Neuronal stem cell (in vitro differentiated cells): ENCODE measurements at places on chromosomes 6 and 20.
A peak's percentile ranks its signal among the peaks of the same experiment; 100 is the strongest.

DNA sequence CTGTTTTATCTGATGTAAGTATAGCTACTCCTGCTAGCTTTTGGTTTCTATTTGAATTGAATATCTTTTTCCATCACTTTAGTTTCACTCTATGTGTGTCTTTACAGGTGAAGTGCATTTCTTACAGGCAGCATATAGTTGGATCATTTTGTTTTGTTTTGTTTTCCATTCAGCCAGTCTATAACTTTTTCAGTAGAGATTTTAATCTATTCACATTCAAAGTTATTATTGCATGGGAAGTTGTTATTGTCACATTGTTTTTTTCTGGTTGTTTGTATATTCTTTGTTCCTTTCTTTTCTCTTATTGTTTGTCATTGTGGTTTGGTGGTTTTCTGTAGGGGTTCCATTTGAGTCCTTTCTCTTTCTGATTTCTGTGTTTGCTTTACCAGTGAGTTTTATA, 151.2 kb downstream of the PDE10A start:
- no peak overlapping the region for H3K4me3 ChIP-seq
- no peaks in the 10 kb centered on the region for H3K27me3 ChIP-seq
- no peaks in the 10 kb centered on the region for H3K36me3 ChIP-seq
- no peaks in the 10 kb centered on the region for H3K4me1 ChIP-seq

GRCh38 chr6:26158581-26159356, 71.5 kb downstream of the HFE start:
- peak overlapping the region; percentile 57 for H3K4me3 ChIP-seq
- H3K27me3 ChIP-seq, result no peaks in the 10 kb centered on the region
- peak overlapping the region; percentile 78 for H3K27ac ChIP-seq
- DNase-seq, result no peak
- H3K4me1 ChIP-seq, result no peaks in the 10 kb centered on the region

DNA sequence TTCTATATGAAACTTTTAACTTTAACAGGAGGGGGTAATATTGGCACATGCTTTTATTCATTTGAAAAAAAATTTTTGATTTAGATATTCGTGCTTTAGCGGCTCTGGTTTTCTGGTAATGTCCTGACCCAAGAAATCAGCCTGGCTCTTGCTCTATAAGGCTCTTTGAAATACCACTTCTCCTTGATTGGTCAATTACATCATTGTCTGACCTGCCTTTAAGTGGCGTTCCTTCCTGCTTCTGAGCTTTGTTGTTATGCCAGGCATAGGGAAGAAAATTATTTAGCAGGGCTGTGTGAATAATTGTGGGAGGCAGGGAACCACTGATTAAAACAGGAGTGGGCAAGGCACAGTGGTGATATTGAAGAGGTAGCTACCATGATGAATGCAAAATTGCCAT, 3.9 kb downstream of the RNF144B start:
- no peak overlapping the region for H3K27ac ChIP-seq
- H3K4me3 ChIP-seq, result no peak overlapping the region
- no peak for DNase-seq
- no peaks in the 10 kb centered on the region for H3K27me3 ChIP-seq

- no peaks in the 10 kb centered on the region for H3K27me3 ChIP-seq
- no peak for DNase-seq
- H3K27ac ChIP-seq, result no peak overlapping the region
- H3K4me3 ChIP-seq, result no peak overlapping the region
- peaks cover 9% of the 10 kb centered on the region for H3K4me1 ChIP-seq
Observed at GRCh38 chr6:157292202-157292601, 31.1 kb downstream of the TMEM242 start.

DNA sequence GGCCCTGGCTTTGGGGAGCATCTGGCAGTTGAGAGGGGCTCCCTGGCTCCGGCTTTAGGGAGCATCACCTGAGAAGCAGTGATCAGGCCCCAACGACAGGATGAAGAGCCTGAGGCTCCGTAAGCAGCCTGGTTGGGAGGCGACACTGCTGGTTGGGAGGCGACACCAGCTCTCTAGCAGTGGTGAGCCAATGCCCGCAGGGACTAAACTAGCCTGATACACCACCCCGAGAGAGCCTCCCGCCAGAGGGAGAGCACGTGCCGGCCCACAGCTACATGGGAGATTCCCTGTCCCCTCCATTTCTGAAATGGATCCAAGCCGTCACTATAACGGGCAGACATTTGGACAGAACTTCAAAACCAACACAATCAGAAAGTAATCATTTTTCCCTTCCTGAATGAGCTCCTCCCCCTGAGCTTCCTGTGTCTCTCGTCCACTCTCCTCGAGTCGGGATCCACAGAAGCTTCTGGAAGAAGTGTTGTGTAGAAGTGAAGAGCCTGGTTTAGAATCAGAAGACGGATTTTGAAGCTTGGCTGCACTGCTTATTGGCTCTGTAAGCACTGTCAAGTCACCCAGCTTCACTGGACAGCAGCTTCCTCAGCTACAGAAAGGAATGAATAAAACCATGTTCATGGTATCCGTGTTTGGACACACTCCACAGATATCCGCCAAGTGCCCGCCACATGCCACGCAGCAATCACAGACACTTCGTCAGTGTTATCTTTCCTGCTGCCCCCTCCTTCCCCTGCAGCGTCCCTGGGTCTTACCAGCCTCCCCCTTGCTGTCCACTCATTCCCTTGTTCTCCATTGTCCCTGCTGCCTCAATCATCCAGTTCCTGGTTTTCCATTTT, 199.6 kb downstream of the TTLL2 start:
- H3K4me1 ChIP-seq, result peaks cover 4% of the 10 kb centered on the region
- no peak overlapping the region for H3K4me3 ChIP-seq
- H3K27ac ChIP-seq, result no peak overlapping the region
- no peaks in the 10 kb centered on the region for H3K36me3 ChIP-seq
- no peaks in the 10 kb centered on the region for H3K27me3 ChIP-seq
- no peak for DNase-seq

- no peaks in the 10 kb centered on the region for H3K27me3 ChIP-seq
- H3K36me3 ChIP-seq, result no peaks in the 10 kb centered on the region
- H3K4me3 ChIP-seq, result no peak overlapping the region
- H3K4me1 ChIP-seq, result no peaks in the 10 kb centered on the region
- H3K27ac ChIP-seq, result no peak overlapping the region
- DNase-seq, result no peak
Observed at GRCh38 chr20:14838663-14839628, 501.5 kb upstream of the FLRT3 start.

DNA sequence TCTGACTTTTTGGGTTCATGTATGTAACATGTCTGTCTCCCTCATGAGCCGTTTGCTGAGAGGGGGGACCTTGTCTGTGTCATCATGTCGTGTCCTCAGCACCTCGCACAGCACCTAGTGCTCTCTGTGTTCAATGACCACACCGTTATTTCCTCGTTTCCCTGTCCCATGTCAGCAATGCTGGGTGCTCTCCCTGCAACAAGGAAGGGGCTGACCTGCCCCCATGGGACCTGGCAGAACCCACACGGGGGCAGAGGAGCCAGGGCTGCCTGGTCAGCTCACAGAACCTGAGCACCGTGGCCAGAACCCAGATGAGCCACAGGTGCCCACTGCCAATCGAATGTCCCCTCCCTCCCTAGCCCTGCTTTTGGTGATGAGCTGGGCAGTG, 7.3 kb downstream of the ADA start:
- no peak overlapping the region for H3K27ac ChIP-seq
- peaks cover 40% of the 10 kb centered on the region for H3K4me1 ChIP-seq
- no peaks in the 10 kb centered on the region for H3K27me3 ChIP-seq
- no peaks in the 10 kb centered on the region for H3K36me3 ChIP-seq
- DNase-seq, result no peak

GRCh38 chr6:136309171-136309570, 19.5 kb upstream of the BCLAF1 start:
- H3K4me1 ChIP-seq, result peaks cover 8% of the 10 kb centered on the region
- no peaks in the 10 kb centered on the region for H3K36me3 ChIP-seq
- DNase-seq, result no peak
- no peak overlapping the region for H3K27ac ChIP-seq
- no peak overlapping the region for H3K4me3 ChIP-seq

DNA sequence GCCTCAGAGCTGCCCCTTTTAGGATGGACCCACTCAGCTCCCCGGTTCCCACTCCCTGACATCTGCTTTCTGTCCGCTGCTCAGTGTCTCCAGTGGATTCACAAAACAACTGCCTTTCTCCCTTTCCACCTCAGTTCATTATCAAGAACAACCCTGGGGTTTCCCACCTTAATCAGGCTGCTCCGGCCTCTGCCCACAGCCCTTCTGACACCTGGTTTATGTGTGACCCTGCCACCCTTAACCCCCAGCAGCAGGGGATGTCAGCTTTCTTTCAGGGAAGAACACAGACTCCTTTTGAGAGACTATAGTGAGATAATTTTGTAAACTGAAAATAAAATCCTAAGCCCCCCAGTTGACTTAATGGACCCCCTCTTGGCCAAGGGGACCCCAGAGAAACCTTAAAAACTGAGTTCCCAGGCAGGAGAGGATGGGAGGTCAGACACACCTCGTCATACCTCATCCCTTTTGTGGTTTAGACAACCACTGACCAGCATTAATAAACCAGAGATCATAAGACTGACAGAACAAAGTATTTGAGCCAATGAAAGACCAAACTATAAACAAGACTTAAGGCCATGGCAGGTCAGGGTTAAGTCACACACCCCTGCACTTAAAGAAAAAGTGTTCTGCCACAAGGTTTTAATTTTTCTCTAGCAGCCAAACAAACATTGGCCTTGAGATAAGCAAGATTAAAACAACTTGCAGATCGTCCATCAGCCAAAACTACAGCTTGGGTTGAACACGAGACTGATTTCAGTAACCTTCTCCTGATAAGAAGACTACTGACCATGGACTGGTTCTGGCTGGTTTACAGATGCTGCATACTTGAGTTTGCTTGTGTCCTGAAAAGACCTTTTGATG, 42.4 kb upstream of the DDR1 start:
- H3K36me3 ChIP-seq, result no peaks in the 10 kb centered on the region
- H3K4me3 ChIP-seq, result no peak overlapping the region
- peaks cover 19% of the 10 kb centered on the region for H3K4me1 ChIP-seq
- no peaks in the 10 kb centered on the region for H3K27me3 ChIP-seq
- DNase-seq, result no peak

- H3K27ac ChIP-seq, result no peak overlapping the region
- no peaks in the 10 kb centered on the region for H3K36me3 ChIP-seq
- peaks cover 2% of the 10 kb centered on the region for H3K4me1 ChIP-seq
Observed at GRCh38 chr20:58623579-58624473, 27.3 kb upstream of the STX16 start.

DNA sequence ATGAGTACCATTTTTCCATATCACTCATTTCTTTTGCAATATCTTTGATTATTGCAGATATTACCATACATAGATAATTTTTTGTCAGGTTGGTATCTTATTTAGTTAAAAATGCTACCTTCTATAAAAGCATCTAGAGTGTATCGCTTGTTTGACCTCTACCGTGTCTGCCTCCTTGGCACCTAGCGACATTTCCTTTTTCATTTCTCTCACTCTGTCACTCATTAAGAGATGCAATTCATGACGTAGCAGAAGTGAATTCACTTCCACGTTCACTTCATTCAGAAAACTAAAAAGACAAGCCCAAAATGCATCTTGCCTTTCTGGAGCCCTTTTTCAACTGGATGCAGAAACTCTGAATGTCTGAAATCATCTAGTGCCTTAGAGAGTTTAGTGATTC, 172.9 kb downstream of the MMS22L start:
- no peak overlapping the region for H3K27ac ChIP-seq
- DNase-seq, result no peak
- no peak overlapping the region for H3K4me3 ChIP-seq
- H3K4me1 ChIP-seq, result peaks cover 2% of the 10 kb centered on the region
- no peaks in the 10 kb centered on the region for H3K27me3 ChIP-seq

DNA sequence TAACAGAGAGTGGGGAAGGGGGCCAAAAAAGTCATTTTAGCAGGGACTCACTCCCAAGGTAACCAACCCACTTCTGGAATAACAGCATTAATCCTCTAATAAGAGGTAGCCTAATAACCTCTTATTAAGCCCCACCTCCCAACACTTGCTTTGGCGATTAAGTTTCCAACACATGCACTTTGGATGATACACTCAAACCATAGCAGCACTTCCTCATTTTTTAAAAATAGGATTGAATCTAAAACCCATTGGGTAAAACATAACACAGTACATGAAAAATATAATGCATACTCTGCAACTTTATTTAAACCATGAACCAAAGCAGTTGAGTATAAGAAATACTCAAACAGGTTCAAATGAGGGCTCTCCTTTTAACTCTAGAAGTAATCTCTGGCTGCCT, 318.3 kb downstream of the HACE1 start:
- no peak overlapping the region for H3K4me3 ChIP-seq
- no peak for DNase-seq
- no peaks in the 10 kb centered on the region for H3K4me1 ChIP-seq
- H3K27ac ChIP-seq, result no peak overlapping the region
- H3K27me3 ChIP-seq, result no peaks in the 10 kb centered on the region

DNA sequence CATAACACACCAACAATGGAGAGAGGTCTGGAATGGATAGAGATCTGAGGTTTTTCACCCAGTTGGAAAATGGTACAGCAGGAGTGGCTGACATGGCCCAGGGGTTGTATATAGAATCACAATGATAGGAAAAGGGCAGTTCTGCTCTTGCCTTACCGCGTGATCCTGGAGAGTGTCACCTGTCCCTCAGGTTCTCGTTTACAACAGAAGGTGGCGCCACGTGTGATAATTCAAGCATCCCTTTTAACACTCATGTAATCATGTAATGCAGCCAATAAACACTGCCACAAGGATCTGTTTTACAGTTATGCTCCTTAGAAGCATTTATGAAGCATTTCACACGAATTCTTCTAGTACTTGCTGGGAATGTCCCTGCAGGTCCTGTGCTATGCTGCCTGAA, 12.9 kb upstream of the WFDC2 start:
- H3K4me3 ChIP-seq, result no peak overlapping the region
- no peaks in the 10 kb centered on the region for H3K4me1 ChIP-seq
- H3K36me3 ChIP-seq, result no peaks in the 10 kb centered on the region
- peaks cover 6% of the 10 kb centered on the region for H3K27me3 ChIP-seq

GRCh38 chr6:90493332-90493731, 93.5 kb downstream of the MAP3K7 start:
- H3K4me1 ChIP-seq, result peaks cover 23% of the 10 kb centered on the region
- H3K36me3 ChIP-seq, result no peaks in the 10 kb centered on the region
- DNase-seq, result no peak
- H3K27ac ChIP-seq, result no peak overlapping the region
- H3K27me3 ChIP-seq, result no peaks in the 10 kb centered on the region
- H3K4me3 ChIP-seq, result no peak overlapping the region
